ENCODE measurements at places on chromosomes 5 and 9.
A peak's percentile ranks its signal among the peaks of the same experiment; 100 is the strongest.

- no peak for DNase-seq
These were observed 1.3 kb downstream of the OR2S2 start for GRCh38 chr9:35956651-35957050.

GRCh38 chr9:77735494-77735893 lies 87.4 kb upstream of the GNA14 start:
- DNase-seq, result no peak

DNA sequence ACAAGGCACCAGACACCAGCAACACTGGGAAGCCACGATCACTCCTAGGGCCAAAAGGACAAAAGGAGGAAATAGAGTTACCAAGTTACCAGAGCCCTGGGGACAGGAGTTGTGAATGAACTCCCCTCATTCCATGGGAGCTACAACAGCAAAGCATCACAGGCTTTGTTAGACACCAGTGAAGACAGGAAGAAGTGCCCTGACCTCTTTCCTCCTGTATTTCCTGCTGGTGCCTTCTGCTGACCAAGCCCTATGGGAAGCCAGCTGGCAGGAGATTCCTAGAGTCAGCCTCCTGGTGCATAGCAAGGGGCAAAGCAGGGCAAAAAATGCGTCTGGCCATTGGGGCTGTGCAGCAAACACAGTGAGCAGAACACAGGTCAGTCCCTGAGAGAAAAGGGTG lies 374.7 kb downstream of the ZSWIM6 start:
- no peak for DNase-seq

- no peak for DNase-seq
These were observed 38.7 kb downstream of the F2R start for GRCh38 chr5:76754668-76755078.

GRCh38 chr9:110728058-110728457 lies 59.5 kb downstream of the MUSK start:
- DNase-seq, result no peak

GRCh38 chr5:99955962-99956361 lies 579.2 kb upstream of the FAM174A start:
- no peak for DNase-seq

GRCh38 chr9:27054841-27055240 lies 49.4 kb upstream of the LRRC19 start:
- DNase-seq, result peak; percentile 18

DNA sequence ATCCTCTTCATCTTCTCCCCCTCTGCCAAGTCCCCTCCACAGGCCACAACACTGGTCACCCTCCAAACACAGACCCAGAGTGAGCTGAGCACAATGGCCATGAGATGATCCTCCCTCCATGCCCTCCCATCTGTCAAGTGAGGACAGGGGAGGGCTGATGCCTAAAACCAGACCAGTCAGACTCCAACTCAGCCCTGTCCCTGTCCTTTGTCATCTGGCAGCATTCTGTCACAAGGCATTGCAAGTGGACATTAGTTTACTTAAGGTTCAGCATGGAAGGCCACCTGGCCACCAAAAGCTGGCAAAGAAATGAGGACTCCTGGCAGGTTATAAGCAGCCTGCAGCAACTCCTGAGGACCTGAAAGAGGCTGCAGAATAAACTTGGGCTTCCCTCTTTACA lies 136.2 kb upstream of the SLC30A5 start:
- DNase-seq, result no peak

DNA sequence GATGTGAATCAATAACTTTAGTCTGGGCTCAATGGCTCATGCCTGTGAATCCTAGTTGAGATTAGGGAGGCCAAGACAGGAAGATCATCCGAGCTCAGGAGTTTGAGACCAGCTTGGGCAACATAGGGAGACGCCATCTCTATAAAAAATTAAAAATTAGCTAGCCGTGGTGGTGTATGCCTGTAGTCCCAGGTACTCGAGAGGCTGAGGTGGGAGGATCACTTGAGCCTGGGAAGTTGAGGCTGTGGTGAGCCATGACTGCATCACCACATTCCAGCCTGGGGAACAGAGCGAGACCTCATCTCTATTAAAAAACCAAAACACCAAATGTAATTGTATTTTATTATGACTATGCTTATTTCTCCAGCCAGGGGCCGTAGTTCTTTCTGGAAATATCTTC lies 69.6 kb upstream of the NR5A1 start:
- DNase-seq, result no peak

- no peak for DNase-seq
These were observed 10.5 kb upstream of the PLEKHG4B start for GRCh38 chr5:81391-82021.

DNA sequence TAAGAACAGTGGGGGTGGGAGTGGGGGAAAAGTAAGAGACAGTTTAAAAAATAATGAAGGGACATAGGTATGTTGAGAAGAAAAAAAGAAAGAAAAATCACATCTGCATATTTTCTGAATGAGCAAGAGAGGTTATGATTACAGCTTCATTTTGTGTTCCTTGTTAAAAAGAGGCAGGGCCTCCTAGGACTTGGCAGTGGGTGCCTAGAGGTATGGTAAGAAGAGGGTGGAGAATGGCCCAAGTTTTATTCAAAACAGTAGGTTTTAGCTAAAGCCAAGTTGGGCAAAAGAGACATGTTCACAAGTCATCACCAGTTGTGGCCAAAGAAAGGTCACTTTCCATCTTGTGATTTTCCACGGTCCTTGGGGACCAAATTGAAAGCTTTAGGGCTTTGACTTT lies 643.4 kb downstream of the CCDC171 start:
- DNase-seq, result no peak

DNA sequence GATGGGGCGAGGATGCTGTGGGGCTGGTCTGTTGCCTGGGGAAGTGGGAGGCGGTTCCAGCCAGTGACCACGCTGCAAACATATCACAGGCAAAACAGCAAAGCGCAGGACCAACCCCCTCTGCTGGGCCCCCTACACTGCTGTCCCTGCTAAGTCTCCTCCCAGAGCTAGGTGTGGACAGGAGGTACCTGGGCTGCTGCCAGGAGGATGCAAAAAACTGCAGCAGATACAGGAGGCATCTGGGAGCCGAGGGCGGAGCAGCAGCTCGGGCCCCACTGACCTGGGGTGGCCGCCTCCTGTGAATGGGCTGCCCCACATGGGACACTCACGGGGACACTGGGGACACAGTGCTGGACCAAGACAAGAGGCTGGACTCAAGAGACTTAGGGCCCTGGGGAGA lies 48.0 kb upstream of the PHYKPL start:
- DNase-seq, result no peak

DNA sequence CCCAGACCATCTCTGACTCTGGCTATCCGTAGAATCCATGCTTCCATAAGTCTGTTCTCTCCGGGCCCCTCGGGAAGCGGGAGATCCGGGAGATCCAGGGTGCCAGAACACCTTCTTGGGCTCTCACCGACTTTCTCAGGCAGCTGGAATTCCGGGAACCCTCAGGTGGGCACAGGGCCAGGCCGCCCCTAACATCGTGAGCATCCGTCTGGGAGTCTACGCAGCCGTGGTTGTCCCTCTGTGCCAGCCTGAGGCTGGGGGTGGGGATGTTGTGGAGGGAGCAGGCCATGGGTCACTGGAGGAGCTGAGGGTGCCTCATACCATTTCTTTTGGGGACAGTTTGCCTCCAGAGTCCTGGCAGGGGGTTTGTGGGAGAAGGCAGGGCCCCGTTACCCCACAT lies 92.3 kb upstream of the COL5A1 start:
- DNase-seq, result no peak

DNA sequence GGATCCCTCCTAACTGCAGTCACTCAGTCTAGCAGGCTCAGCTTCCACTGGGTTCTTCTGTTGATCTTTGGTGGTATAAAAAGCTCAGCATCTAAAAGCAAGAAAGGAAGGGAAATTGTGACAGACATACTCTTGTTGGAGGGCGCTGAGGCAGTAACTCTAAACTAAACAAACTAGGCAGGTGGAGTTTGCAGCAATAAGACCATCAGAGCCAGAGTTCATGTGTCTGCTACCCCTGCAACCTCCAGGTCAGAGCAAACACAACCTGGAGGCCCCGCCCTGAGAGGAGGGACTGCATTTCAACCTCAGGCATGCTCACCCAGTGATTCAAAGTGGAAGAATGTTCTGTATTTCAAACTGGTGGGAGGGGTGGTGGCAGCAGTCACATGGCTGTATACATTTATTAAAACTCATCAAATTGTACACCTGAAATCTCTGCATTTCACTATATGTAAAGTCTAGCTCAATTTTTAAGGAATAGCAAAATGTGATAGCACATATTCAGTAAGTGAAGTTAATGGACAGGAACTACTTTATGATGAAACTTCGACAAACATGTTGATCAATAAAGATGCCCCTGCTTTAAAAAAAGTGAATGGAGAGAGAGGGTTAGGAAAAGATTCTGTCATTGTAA lies 7.1 kb downstream of the ACTL7A start:
- DNase-seq, result no peak

DNA sequence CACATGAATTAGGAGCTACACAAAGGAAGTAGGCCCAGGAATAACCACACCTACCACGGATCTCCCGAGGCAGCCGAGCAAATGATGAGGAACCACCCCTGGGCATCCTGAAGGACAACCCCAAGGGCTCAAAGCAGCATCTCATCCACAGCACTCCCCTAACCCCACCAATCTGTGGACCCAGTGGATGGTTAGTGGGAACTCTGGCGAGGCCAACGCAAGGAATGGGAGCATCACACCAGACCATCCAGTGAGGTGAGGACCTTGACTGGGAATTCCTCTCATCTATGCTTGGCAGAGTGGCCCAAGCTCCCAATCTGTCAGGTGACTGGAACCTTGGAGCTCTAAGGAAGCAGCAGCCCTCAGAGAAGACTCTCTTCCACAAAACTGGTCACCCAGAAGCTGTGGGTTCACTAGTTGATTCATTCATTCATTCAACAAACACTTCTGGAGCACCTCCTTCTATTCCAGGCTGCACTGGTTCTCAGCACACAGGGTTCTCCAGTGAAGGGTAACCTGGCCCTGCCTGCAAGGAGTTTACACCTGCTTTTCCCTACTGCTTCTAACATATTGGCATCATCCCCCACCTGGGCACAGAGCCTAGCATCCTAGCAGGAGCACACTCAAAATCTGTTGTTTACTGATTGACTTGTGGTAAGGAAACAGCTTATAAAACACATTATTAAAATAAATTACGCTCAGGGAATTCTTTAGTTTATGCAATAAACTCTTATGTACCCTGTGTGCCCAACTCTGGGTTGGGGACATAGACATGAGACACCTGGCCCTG lies 4.9 kb downstream of the ACSL6 start:
- no peak for DNase-seq

DNA sequence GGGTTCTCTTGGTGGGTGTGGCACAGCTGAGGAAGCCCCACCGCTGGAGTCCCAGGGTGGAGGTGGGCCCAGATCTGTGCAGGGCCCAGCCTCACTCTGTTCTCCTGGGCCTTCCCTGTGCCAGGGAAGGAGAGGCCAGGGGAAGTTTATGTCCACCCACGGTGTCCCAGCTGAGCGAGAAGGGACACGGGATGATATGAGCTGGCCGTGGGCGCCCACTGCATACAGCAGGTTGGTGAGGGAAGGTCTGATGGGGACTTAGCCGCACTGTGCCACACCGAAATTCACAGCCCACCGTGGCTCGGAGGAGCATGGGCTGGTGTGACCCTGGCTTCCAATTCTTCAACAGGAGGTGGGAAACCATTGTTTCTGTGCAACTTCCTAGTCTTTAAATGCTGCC lies 33.9 kb downstream of the UNC5A start:
- no peak for DNase-seq

GRCh38 chr9:5191985-5192384 lies 6.5 kb upstream of the INSL6 start:
- no peak for DNase-seq

DNA sequence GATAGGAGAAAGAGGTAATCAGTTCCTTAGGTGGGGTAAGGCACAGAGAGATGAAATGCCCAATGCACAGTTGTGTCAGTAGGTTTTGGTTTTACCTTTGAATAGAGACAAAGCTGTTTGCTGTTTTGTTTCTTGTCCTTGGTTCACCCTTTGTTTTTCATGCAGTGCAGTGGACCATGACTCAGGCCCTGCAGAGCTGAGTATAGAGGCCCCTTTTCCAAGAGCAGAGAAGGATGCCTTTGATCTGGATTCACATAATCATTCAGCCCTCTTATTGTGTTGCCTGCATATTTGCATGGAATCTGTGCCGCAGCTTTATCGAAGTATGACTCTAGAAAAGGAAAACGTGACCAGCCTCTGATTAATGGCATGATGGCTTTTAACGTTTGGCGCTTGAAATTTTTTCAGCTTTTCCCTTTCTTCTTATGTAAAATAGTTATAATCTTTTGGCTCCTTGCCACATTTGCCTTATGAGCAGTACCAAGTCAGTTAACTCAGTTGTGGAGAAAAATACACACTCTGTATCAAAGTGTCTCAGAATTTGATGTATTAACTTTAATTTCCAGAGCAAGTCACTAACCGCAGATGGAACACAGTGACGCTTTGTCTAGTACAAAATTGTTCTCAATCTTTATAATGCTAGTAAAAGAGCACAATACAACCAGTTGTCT lies 197.6 kb downstream of the KDM4C start:
- DNase-seq, result no peak

GRCh38 chr5:96242571-96242970 lies 190.5 kb downstream of the PCSK1 start:
- DNase-seq, result no peak

GRCh38 chr5:62778316-62779009 lies 199.8 kb downstream of the LRRC70 start:
- no peak for DNase-seq

DNA sequence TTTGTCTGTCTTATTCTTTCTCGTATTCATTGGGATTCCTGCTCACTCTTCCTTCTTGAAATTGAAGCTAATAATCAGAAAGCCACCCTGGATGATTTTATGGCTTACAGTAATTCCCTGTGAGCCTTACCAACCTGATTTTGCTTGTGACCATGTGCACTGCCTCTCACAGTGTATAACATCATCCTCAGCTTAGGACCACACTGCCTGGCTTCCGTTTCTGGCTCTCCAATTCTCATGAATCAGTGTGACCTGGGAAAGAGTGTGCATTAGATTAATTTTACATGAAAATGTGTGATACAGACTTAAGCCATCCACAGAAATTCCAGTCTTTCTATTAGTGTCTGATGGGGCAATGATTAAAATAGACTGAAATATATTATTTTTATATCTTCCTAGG lies 126.8 kb upstream of the DMRT1 start:
- DNase-seq, result no peak

DNA sequence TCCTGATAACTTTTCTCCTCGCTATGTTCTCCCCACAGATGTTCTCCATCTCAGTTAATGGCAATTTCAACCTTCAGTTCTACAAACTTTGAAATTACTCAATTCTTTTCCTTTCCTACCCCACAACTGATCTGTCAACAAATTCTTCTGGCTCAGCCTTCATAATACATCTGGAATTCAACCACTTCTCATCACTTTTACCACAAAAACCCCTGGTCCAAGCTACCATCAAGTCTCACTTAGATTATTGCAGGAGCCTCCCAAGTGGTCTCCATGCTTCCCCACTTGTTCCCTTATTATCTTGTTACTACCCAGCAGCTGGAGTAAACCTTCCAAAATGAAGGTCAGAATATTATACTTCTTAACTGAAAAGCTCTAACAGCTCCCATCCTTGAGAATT lies 110.1 kb downstream of the FBN2 start:
- no peak for DNase-seq

- DNase-seq, result peak; percentile 50
These were observed 18.9 kb downstream of the PLK2 start for GRCh38 chr5:58440901-58441460.
